ENCODE measurements at places on chromosomes 5 and 9.

DNA sequence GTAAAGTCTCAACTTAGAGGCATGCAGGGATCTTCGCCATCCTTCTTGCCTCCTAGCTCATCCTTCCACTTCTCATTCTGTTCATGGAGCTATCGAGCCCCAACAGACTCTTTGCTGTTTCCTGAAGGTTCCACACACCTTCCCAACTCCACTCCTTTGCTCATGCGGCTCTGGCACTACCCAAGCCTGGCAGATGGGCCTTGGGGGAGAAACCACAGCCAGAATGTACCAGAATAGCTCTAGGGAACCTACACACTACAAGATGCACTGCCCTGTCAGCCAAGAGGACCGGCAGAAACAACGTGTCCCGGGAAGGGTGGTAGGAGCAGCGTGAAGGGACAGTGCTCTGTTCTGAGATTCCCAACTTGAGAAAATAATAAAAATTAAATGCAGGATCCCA, 178.9 kb downstream of the GABBR2 start:
- DNase-seq = no peak

DNA sequence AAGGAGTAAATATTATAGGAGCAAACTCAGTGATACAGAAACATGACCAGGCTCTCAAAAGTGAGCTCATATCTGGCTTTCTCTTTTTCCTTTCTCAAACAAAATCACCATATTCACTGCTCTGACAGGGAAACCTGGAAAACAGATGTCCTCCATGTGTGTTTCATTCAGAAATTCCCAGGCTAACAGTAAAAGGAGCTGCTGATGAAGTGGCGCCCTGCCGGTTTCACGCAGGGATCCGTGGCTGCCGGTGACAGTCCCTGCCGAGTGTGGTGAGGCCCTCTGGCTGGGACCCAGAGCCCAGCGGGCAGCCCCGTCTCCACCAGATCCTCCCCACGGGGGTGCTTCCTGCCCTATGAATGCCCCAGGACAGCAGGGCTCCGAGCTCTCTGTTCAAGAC, 208.1 kb downstream of the GNA14 start:
- no peak for DNase-seq

- DNase-seq = no peak
Measured at GRCh38 chr9:91536211-91536691, 112.6 kb upstream of the NFIL3 start.

- no peak for DNase-seq
Measured at GRCh38 chr5:91521785-91522184, 138.7 kb upstream of the ARRDC3 start.

- no peak for DNase-seq
Measured at GRCh38 chr5:95899829-95900228, 61.8 kb downstream of the ELL2 start.

DNA sequence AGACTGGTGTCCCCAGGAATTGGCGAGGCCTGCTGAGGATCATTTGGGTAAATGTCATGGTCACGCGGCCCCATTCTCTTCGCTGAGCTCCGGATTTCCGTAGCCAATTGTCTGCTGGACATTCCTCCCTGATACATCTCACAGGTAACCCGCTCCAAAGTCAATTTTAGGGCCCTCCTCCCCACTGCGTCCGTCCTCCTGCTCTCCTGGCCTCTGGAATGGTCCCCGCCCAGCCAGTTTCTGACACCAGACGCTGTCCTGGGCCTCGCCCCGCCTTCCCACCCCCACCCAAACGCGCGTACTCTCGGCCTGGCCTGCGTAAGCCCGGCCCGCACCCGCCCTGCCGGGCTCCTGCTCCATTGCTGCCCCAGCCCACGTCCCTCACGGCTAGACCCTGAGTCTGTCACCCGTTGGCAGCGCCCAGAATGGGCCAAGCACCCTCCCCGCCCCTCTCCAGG, 202.0 kb downstream of the AUH start:
- no peak for DNase-seq

DNA sequence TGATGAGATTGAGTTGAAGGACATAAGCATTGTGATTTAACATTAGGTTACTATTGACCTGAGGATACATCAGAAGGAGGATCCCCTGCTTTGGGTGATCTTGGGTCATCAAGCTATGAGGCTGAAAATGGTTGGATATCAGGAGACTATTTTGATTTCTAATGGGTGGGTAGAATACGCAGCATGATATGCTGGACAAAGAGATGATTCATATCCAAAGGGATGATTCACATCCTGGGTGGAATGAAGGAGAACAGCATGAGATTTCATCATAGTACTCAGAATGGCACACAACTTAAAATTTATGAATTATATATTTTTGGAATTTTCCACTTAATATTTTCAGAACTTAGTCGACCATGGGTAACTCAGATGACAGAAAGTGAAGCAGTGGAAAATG, 1759.5 kb upstream of the C9orf72 start:
- no peak for DNase-seq

DNA sequence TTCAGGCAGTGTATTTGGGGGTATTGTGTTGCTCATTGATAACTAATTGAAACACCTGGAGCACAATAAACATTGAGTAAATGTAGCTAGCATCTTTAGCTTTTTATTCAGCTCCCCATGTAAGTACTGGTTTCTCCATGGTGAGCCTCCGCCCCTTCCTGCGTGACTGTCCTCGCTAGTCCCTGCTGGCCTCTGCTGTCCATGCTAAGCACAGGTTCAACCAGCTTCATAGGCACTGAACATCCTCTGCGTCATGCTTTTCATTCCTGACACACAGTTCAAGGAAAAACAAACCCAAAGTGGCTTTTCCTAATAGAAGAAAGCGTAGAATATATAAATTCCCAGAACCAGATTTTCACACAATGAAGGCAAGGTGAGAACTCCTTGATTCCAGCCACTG, 27.3 kb upstream of the DAP start:
- no peak for DNase-seq

DNA sequence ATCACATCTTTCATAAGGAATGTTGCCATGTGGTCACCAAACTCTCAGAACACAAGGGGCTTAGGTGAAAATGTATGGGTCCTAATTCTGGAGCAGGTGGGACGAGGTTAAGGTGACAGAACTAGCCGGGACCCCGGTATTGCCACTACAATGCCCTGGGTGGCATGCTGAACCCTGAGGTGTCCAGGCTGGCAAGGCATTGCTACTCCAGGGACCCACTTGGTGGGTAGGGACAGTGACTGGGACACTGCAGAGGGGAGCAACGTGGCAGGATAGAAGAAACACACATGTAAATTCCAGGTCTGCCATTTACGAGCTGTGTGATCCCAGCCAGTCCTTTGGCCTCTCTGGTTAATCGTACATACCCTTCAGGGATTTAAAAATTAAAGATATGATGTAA, 206.9 kb upstream of the MVB12B start:
- no peak for DNase-seq

DNA sequence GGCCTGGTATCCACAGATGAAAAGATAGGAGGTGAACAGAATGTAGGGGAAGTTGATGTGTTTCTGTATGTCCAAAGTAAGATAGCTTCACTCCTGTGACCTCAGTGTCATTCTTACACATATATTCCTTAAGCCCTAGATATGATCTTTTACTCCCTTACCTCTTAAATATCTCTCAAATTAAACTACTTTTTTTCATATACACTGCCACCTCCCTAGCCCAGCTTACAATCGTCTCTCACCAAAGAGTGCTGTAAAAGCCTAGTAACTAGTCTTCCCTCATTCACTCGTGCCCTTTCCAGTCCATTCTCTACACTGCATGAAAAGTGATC, 5.3 kb downstream of the DNAI1 start:
- DNase-seq = no peak

GRCh38 chr9:112447283-112447761, 39.3 kb upstream of the KIAA1958 start:
- no peak for DNase-seq

- no peak for DNase-seq
Measured at GRCh38 chr9:125514468-125514867, 192.5 kb downstream of the MAPKAP1 start.

GRCh38 chr5:116176121-116176520, 91.3 kb downstream of the COMMD10 start:
- no peak for DNase-seq

GRCh38 chr5:152811988-152812387, 406.9 kb upstream of the NMUR2 start:
- no peak for DNase-seq

- no peak for DNase-seq
Measured at GRCh38 chr5:78377056-78377717, 16.8 kb downstream of the SCAMP1 start.

DNA sequence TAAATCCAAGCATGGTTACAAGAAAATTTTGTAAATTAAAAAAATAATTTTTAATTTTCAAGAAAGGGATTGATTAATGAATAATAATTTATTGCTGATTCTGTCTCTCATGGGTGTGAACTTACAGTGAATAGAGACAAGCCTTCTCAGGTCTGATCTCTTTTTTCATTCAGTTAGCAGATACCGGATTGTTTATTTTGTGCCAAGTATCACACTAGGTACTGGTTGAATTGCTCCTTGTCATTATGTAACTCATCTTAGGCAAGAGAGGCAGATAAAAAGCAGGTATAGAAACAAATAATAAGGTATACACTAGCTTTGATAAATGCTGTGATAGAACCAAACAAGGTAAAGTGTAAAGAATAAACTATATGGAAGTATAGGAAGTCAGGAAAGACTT, 283.3 kb downstream of the PJA2 start:
- DNase-seq = no peak

- no peak for DNase-seq
Measured at GRCh38 chr5:169668732-169669131, 31.7 kb downstream of the DOCK2 start.

DNA sequence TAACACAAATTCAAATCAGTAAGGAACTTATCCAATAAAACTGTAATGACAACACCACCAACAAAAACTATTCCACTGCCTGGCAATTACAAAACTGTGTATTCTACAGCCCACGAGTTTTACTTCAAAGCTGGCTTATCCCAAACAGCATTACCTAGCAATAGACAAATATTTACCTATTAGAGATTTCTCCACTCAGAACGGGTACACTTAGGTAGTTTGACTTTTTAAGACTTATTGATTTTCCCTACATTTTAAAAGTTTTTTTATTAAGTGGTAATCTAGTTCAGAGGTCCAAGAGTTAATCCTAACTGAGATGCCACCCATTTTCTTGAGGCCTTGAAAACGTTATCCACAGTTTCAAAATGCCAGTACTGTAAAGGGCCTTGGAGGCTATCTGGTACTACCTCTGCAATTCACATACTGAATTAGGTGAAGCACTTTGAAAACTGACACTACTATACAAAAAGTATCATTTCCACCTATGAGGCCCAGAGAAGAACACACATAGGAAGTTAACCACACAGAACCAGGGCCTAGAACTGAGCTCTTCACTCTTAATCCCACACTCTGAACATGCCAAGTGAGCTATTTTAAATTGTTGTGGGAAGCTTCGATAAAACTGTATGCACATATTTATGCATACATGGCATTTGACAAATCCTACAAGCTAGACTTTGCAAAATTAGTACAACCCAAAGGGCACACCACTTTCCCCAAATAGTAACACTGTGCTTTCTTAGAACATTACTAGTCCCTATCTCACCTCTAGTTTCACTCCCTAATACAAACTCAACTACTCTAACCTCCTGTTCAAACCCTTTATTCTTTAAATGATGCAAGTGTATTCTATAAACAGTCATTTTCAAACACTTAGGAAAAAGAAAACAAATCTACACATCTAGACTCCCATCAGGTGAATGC, 2.1 kb downstream of the NADK2 start:
- no peak for DNase-seq

GRCh38 chr5:130234816-130235215, 330.6 kb downstream of the CHSY3 start:
- no peak for DNase-seq

DNA sequence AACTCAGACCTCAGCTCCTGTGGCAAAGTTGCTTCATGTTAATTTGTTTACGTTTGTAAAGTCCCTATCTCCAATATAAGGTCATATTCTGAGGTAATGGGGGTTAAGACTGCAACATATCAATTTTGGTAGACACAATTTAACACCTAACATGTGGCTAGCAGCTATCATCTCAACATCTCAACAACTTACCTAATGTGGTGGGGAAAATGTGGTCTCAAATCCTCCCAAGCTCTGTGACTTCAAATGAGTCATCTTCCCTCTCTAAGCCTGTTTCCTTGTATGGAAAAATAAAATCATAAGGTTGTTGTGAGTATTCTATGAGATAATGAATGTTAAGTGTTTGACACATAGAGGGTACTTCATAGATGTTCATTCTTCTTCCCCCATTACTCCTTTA, 443.3 kb downstream of the CDK5RAP2 start:
- no peak for DNase-seq

- DNase-seq = no peak
Measured at GRCh38 chr5:39337252-39337915, 26.9 kb downstream of the C9 start.

GRCh38 chr5:161096581-161096980, 244.6 kb upstream of the ATP10B start:
- DNase-seq = no peak

DNA sequence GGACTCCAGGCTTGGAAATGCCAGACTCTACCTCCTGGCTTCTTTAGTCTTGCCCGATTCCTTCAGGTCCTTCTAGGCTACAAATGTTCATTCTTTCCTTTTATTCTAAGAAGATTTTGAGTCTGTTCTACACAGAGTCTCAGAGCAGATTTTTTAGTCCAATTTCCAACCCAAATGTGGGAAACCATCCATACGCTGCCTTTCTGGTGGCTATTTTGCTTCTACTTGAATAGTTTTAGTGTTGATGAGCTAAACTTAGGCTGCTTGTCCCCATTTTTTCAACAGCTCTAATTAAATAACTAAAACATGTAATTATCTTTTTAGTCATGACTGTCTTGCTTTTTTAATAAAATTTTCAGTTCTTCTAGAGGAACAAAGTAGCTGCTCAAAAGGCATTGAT, 112.4 kb upstream of the KLF9 start:
- no peak for DNase-seq

DNA sequence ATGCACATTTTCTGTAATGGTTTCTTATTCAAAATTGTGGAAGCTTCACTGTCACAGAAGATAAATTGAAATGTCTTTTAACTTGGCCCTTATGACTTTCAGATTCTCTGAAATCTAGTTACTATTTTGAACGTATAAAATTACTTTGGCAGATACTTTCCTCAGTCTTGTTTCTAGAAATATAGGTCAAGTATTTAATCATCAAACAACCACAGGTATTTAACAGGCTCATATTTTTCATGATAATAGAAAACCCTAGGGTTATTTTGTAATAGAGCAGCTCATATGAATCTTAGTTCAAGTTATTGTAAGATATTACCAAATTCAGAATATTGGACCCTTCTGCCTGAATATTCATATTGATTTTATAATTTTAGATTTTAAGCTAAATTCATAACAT, 236.0 kb upstream of the CDH18 start:
- no peak for DNase-seq

GRCh38 chr9:130627051-130627450, 37.3 kb upstream of the PRDM12 start:
- no peak for DNase-seq

- DNase-seq = no peak
Measured at GRCh38 chr5:40365342-40366330, 314.1 kb upstream of the PTGER4 start.

GRCh38 chr5:20420991-20421595, 433.1 kb upstream of the CDH18 start:
- no peak for DNase-seq

Measured in amygdala (tissue), 56 donors.